ENCODE measurements at places on chromosomes 2 and 18. TPM values are rescaled to one million over a fixed set of nuclear protein-coding genes. Genes with fewer than 3 reads are reported as not detected.

FAM98A gene
- total RNA-seq, result 131 TPM

TBC1D8 gene
- total RNA-seq, result 1.3 TPM

HTR2B gene
- total RNA-seq, result 0.72 TPM

EFR3B gene
- total RNA-seq, result 0.90 TPM

GPR35 gene
- 0.28 TPM for total RNA-seq

GKN2 gene
- not detected for total RNA-seq

ACMSD gene
- total RNA-seq, result not detected

PLCD4 gene
- 2.0 TPM for total RNA-seq

AKAIN1 gene
- total RNA-seq, result not detected

SERPINB2 gene
- 34.4 TPM for total RNA-seq

TTLL4 gene
- total RNA-seq, result 8.3 TPM

GALNT14 gene
- total RNA-seq, result not detected

UGT1A6 gene
- not detected for total RNA-seq

LGALSL gene
- 1.7 TPM for total RNA-seq

Data from IMR-90 (cell line).